ENCODE measurements at places on chromosomes 16 and 17.

GRCh38 chr17:34665150-34665806 lies 85.9 kb downstream of the TMEM132E start:
- DNase-seq, result no peak

- DNase-seq, result no peak
These were observed 10.2 kb downstream of the TBKBP1 start for GRCh38 chr17:47704116-47704515.

- DNase-seq, result no peak
These were observed 195.2 kb downstream of the RGS9 start for GRCh38 chr17:65332375-65332774.

GRCh38 chr16:83458612-83459011 lies 349.2 kb upstream of the HSBP1 start:
- no peak for DNase-seq

DNA sequence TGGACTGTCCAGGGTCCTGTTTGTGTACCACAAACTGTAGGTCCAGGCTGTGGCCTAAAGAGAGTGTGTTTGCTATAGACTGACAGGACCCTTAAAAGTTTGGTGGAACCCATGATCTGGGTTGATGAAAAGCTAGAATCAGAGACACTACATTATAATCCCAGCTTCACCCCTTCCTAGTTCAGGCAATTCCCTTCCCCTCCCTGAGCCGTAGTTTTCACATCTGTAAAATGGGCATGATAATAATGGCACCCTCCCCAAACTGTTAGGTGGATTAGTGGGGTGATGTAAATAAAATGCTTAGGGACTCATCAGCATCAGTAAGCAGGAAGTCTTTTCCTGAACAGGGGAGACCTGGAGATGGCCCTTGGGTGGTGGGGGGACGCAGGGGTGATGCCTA lies 2.5 kb downstream of the SCNN1B start:
- no peak for DNase-seq

DNA sequence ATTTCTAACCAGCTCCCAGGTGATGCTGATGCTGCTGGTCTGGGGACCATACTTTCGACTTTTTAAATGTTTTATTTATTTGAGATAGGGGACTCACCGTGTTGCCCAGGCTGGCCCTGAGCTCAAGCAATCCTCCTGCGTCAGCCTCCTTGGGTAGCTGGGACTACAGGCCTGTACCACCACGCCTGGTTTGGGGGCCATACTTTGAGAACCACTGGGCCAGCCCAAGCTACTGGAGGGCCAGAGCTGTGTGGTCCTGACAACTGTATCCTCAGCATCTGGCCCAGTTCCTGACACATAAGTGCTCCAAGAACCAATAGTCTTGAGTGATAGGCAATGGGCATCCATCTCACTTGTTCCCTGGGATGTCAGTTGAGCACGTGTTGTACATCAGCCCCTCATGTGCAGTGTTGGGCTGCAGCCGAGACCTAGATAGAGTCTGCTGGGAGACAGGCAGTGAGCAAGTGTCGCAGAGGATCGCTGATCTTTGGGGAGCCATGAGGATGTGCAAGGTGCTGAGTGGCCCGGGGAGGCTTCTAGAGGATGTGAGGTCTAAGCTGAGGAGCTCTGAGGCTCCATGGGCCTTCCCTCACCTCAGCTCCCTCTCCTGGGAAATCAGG lies 1.6 kb downstream of the RMI2 start:
- DNase-seq, result no peak

GRCh38 chr17:57663326-57664070 lies 81.6 kb downstream of the CCDC182 start:
- no peak for DNase-seq

DNA sequence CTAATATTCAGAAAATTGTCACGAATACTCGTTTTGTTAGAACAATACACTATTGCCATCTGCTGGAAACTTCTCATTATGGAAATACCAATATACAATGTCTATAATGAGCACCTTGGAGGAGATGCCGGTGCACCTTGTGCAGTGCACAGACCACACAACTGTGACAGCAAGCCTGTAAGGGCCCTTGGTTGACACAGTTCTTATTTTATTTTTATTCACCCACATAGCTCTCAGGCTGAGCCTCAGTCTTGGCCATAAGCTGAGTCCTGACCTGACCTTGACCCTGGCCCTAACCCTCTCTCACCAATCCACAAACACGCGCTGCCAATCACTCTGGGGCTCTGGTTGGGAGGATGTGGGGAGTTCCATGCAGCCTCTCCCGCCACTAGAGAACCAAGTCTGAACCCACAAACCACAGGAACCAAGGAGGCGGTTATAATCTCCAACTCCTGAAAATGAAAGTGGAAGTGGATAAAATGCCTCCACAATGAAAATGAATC lies 7.6 kb downstream of the AIPL1 start:
- DNase-seq, result no peak

- no peak for DNase-seq
These were observed 58.9 kb downstream of the IL21R start for GRCh38 chr16:27460663-27461482.

DNA sequence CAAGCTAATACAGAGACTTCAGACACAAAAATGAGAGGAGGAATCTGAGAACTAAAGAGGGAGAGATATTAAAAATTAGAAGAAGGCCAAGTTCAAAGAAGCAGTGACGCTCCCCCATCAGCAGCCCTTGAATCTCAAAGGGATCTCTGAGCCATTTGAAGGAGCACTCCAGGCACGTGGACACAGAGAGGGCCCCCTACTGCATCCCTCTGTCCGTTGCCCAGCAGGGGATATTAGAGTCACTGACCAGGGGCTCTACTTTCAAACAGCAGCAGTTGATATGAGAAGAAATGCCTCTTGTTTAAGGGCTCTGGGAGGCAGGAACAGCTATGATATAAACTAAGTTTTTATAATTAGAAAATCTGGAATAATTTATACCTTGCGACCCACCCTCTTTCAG lies 479.0 kb upstream of the SALL1 start:
- DNase-seq, result no peak

GRCh38 chr17:76497979-76498875 lies 3.0 kb downstream of the RHBDF2 start:
- no peak for DNase-seq

- DNase-seq, result no peak
These were observed 99.3 kb upstream of the TNRC6C start for GRCh38 chr17:77859035-77859810.

DNA sequence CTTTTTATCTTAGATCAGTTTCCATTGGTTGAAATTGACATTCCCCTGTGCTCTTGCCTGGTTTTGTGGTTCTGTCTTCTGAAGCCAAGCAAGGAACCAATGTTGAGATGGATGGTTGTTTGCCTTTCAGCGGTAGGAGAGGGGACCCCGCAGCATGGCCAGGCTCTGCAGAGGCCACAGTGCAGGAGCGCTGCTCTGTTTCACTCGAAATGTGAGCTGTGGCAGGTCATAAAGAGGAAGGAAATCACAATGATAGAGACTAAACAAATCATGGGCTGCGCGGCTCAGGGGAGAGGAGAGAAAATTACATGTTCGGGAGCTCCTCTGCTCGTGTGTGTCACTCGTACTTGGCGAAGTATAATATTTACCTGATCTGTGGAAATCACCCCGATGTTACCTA lies 148.2 kb downstream of the SNX29 start:
- DNase-seq, result no peak

- DNase-seq, result no peak
These were observed 22.3 kb downstream of the PPL start for GRCh38 chr16:4914528-4915225.

GRCh38 chr17:7026471-7027115 lies 3.7 kb downstream of the BCL6B start:
- DNase-seq, result no peak

GRCh38 chr17:16342979-16343378 lies 10.3 kb downstream of the CENPV start:
- DNase-seq, result no peak

GRCh38 chr17:5437721-5438317 lies 1.1 kb downstream of the C1QBP start:
- DNase-seq, result no peak

DNA sequence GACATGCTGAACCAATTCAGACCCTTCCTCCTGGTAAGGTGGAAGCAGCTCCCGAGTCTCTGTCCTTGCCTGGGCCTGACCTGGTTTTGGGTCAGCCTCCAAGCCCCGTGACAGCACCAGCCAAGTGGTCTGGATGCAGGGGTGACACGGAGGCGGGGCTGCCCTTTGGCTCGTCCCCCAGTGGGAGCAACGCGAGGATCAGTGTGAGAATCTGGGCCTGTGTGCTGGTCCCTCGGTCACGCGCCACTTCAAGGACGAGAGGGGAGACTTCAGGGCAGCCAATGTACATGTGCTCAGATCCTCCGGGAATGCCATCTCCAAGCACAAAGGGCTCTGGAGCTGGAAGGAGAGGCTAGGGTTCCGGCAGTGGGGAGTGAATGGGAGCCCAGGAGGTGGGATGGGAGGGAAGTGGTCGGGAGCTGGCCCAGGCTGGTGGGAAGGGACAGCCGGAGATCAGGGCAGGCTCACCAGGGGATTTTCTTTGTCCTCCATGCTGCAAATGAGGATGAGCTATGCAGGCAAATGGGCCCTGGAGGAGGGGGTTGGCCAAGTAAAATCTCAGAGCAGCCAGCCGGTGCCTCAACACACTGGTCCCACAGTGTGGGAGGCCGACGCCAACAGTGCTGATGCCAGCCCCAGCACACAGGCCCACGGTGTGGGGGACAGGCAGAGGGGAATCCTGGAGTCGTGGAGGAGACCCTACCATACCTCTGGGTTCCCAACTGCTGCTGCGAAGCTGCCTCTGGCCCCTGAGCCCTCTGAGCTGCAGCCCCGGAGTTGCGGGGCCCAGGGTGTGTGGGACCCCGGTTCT lies 4.2 kb upstream of the NDRG4 start:
- DNase-seq, result no peak

GRCh38 chr17:82950525-82951102 lies 110.8 kb upstream of the ZNF750 start:
- DNase-seq, result no peak

GRCh38 chr16:87489434-87490045 lies 3.3 kb downstream of the ZCCHC14 start:
- no peak for DNase-seq

- no peak for DNase-seq
These were observed 354.1 kb upstream of the TNRC6C start for GRCh38 chr17:77604301-77604972.

- DNase-seq, result no peak
These were observed 773 bp downstream of the NTN3 start for GRCh38 chr16:2471653-2472487.

DNA sequence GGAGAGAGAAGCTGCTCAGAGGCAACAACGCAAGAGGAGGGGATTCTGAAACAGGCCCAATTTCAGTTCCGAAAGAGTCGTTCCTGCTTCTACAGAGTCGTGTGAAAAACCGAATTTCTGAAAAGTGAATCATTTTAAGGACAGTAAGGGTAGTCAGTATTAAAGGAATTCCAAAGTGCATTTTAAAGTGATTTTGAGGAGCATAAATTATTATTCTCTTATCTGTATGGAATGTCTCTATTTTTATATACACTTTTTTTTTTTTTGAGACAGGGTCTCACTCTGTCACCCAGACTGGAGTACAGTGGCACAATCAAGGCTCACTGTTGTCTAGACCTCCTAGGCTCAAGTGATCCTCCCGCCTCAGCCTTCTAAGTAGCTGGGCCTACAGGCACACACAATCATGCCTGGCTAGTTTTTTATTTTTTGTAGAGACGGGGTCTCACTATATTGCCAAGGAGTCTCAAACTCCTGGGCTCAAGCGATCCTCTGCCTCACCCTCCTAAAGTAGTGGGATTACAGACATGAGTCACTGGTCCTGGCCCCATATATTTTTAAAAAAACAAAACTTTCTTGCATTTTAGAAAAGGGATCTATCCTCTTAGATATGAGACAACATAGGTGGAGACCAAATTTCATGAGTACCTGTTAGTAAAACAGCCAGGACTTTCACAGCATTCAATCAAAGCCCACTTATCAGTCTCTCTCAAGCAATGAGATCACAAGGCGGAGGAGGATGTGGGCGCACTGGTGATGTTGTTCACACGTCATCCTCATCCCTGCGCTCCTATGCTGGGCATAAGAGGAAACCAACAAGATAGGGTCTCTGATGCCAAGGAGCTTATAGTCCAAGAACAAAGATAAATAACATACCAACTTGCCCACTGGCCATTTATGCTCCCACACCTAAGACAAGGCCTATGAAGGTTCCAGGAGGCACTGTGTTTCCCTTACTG lies 53.2 kb downstream of the SMG6 start:
- DNase-seq, result no peak

DNA sequence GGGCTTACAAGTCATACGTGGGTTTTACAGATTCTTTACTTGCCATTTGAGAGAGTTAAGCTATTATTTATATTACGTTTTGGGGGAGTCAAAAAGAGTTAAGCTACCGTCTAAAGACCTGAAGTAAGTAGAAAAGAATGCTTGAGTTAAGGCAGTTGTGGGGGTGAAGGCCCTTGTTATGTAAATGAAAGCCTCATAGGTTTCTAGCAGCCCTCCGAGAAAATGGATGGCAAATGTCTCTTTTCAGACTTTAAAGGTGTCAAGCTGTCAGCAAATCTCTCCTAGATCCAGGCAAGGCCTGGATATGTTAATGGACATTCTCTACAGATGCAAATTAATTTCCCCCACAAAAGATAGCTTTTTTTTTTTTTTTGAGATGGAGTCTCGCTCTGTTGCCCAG lies 7.2 kb upstream of the EIF4A3 start:
- DNase-seq, result no peak

GRCh38 chr17:40910441-40910841 lies 25.4 kb upstream of the KRT20 start:
- DNase-seq, result no peak

- no peak for DNase-seq
These were observed 3.7 kb downstream of the GUCY2D start for GRCh38 chr17:8005967-8006730.

DNA sequence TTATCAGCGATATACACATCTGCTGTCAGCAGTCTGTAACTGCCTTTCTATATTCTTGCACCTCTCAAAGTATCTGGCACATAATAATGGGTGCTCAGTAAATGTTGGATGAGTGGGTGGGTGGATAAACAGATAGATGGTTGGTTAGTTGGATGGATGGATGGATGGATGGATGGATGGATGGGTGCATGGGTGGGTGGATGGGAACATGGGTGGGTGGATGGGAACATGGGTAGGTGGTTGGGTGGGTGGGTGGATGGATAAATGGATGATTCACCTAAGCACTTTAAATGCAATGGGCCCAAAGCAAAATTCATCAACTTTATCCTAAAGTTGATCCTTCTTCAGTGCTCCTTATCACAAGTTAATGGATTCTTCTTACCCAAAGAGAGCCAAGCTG lies 48.6 kb downstream of the HELZ start:
- no peak for DNase-seq

DNA sequence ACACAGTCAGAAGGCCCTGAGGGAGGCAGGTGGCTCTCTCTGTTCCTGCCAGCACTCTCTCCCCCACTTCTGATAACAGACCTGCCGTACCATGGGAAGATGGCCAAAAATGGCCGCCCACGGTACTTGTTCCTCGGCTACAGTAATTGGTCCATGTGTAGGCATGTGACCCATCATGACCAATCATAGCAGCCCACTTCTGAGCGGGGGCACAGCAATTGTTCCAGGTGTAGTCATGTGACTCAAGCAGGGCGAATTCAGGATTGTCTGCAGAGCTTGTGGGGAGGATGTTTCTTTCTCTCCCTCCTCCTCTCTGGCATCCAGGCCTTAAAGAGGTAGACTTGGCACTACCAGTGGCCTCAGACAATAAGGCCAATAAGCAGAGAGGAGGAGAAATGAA lies 250.4 kb downstream of the MRTFB start:
- DNase-seq, result no peak
